GF-D8 (cell line): ENCODE measurements at places on chromosomes 12 and 14.

DNA sequence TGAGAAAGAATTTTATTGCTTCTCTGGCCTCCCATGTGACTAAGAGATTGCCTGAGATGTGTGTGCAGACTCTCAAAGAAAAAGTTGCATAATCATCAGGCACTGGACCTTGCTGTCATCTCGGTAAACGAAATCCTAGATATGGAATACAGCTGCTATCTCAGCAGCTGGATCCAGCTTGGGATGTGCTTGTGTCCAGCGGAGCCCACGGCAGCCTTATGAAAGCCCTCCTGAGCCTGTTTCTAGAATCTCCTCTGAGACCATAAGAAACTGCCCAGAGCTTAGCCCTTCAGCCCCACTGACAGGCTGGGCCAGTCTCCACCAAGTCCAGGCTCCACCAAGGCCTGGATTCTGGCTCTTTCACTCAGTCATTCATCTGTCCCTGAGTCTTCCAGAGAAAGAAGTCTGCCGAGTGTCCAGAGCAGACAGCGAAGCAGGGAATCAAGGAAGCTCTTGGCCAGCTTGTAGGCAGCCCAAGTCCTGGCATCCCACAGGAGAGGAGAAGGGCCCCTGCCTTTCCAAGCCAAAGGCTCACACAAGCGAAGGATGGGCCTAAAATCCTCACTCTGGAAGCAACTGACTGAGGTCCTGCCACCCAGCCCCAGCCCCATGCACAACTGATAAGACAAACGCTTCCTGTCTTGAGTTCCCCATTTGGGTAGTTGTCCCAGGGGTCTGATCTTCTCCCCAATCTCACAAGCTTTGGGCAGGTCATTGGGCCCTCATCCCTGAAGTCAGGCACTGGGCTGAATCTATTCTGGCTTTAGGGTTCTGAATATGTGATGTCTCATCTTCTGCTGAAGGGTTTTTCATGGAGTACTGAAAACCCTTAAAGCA is 97.8 kb downstream of the SEC23A start:
- peak; percentile 16 for DNase-seq

- no peak for DNase-seq
Observed at GRCh38 chr12:19529951-19530636, 90.8 kb downstream of the AEBP2 start.

- no peak for DNase-seq
Observed at GRCh38 chr12:93429448-93429847, 12.3 kb downstream of the UBE2N start.

- DNase-seq = no peak
Observed at GRCh38 chr14:64324461-64324860, 30.3 kb upstream of the ESR2 start.

GRCh38 chr14:68407285-68407684 is 385.6 kb downstream of the ZFP36L1 start:
- DNase-seq = no peak

- no peak for DNase-seq
Observed at GRCh38 chr12:107461222-107461975, 224.2 kb upstream of the PWP1 start.

DNA sequence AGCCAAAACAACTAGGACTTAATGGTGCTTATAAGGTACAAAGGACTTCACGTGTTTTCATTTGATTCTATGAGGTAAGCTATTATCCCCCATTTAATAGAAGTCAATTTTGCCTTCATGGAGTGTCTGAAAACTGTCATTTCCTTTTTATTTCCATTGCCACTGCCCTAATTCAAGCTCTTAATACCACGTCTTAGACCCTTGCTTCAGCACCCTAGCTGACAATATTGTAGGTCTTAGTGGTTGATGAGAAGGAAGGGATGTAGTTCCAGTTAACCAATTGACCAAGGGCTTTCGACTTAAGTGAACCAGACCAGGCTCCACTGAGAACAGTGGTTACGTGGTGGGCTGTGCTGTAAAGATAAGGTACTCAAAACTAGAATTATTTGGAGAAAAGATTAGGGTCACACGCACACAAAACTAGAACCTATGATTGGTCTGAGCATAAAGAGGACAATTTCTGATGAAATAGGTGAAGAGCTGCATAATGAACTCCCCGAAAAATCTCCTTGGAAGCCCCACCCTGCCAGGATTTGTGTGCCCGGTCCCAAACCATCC is 9.6 kb upstream of the ASIC1 start:
- DNase-seq = no peak

DNA sequence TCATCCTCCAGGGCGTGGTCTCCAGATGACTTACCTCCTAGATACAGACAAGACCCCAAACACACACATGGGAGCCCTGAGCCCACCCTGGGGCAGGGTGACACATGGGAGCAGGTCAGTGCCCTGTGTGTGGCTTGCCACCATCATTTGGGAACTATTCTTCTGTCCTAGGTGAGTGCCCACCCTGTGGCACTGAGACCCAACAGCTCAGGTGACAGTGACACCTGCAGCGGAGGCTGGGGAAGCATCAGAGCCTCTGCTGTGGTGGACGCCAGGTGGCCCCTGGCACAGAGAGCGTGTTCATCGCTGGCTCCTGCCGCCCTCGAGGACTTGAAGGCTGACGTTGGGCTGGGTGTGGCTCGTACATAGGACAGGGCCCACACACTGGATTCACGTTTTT is 23.0 kb downstream of the SFSWAP start:
- no peak for DNase-seq

GRCh38 chr14:58660407-58660806 is 22.6 kb downstream of the DACT1 start:
- DNase-seq = no peak

- DNase-seq = no peak
Observed at GRCh38 chr12:12723149-12723680, 6.0 kb downstream of the CDKN1B start.
